Activated CD4-positive, alpha-beta T cell treated with anti-CD3 and anti-CD28 coated beads, Interleukin-2, Interleukin-4, amounts not matched to agents 100 ng/mL and 50 ng/mL, durations not matched to agents 16 hours and 8 hours (primary cell): ENCODE measurements at places on chromosomes 5 and 9.

GRCh38 chr5:178458140-178458539, 132.1 kb downstream of the COL23A1 start:
- no peak for DNase-seq

DNA sequence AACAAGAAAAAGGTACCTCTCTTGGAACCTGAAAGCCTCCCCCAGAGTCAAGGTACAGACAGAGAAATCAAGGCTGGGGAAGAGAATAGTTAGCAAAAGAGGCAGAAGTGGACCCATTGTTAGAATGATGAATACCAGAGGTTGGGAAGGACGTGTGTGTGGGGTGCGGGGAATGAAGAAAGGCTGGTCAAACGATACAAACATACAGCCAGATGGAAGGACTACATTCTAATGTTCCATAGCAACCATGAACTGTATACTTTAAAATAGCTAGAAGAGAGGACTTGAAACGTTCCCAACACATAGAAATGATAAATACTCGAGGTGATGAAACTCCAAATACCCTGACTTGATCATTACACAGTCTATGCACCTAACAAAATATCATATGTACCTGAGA, 7.1 kb downstream of the CCDC69 start:
- no peak for DNase-seq

DNA sequence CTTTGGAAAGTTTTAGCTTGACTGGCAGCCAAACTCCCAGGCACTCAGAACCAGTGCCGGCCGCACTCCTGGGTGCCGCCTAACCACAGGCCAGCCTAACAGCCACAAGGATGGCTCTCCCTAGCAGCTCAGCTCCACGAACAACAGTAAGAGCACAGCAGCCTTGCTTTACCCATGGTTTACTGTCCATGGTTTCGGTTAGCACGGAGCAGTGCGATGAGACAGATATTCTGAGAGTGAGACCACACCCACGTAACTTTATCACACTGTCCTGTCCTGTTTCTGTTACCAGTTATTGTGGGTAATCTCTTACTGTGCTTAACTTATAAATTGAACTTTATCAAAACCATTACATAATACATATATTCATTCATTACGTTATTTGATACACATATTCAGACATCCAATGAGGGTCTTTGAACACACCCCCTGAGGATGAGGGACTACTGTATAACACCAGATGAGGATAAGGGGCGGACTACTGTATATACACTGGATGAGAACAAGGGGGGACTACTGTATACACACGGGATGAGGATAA, 12.4 kb downstream of the CLPTM1L start:
- no peak for DNase-seq

DNA sequence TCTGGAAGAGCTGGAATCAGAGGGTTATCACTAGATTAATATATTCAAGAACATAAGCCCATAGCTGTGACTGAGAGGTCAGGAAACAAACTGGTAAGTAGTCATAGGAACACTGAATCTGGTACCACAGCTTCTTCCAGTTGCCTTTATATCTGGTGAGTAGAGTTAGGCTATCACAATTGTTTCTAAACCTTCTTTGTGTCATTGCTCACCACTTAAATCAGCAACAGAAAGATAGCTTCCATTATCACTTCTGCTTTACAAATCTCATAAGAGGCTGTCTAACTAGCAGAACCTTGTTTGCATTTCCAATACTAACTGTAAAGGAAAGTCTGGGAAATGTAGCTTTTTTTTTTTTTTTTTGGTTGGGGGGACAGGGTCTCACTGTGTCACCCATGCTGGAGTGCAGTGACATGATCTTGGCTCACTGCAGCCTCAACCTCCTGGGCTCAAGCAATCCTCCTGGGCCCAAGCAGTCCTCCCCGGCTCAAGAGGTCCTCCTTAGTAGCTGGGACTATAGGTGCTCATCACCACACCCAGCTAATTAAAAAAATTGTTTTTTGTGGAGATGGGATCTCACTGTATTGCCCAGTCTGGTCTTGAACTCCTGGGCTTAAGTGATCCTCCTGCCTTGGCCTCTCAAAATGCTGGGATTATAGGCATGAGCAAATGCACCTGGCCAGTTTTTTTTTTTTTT, 22.0 kb downstream of the CDC42SE2 start:
- DNase-seq = no peak

- DNase-seq = no peak
These were observed 11.9 kb downstream of the GNPDA1 start for GRCh38 chr5:142000704-142001484.

- no peak for DNase-seq
These were observed 18.7 kb upstream of the DCAF12 start for GRCh38 chr9:34145165-34145564.

DNA sequence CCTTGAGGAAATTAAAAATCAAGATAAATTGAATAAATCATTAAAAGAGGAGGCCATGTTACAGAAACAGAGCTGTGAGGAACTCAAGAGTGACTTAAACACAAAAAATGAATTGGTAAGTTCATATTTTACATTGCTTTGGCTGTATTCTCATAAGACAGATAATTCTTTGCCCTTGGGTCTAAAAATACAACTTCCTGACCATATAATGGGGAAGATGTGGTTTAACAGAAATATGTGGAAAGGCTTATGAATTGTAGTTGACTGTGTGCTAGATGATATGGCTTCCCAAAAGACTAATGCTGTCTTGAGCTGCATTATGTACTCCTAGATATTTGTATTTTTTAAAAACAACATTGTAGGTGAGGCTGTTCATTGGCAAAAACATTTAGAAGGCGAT, 33.1 kb downstream of the CNTRL start:
- DNase-seq = no peak

DNA sequence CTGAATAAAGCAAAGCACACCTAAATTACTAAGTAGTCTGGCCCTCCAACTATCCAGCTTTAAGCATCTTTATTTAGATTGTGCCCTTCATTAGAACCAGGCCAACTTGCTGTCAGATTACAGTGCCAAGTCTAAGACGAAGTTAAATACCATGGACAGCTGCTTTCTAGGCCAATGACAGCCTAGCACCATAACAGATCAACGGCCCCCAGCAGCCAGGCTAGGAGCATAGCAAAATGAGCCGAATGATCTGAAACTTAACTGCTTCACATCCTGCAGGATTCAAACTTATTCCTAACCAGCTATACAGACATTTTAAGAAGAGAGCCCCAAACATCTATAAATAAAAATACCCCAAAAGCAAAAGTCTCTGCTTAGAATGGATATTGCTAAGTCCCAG, 6.8 kb downstream of the SLC24A2 start:
- DNase-seq = no peak

DNA sequence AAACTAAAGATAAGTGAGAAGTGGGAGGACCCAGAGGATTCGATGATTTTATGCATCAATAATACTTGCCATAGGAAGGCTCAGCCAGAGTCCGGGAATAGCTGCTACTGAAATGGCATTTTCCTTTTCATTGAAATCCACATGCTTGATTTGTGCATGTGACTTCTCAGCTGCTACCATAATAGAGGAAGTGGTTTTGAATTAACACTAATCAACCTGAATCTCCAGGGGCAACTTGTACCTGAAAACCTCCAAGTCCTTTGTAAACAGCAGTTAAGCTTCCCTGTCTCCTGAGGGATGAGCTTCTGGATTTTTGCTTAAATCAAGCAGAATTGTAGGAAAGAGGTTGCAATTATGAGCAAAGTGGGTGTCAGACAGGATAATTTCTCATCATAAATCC, 124.9 kb downstream of the PPP2R2B start:
- DNase-seq = no peak

- DNase-seq = no peak
These were observed 326.1 kb downstream of the NSG2 start for GRCh38 chr5:174371600-174372094.

GRCh38 chr5:96157077-96157780, 195.6 kb upstream of the ELL2 start:
- no peak for DNase-seq

GRCh38 chr5:143649937-143650621, 161.9 kb upstream of the HMHB1 start:
- no peak for DNase-seq

DNA sequence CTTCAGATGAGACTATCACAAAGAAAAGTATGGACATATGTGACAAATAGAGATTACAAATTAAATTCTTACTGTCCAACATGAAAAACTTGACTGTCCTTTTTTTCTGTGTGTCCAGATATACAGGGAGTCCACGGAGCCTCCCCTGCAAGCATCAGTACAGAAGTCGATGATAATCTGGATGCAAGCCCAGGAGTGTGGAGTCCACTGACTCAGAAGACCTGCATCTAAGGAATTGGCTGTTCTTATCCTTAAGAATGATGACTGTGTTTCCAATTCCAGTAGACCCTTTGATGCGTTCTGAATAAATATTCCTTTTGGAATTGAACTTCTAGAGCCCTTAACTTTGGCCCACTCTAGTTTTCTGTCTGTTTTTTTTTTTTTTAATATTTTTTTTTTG, 56.7 kb upstream of the TAF11L2 start:
- DNase-seq = no peak

GRCh38 chr9:97078362-97078761, 39.4 kb upstream of the CTSV start:
- no peak for DNase-seq

GRCh38 chr9:18907927-18908625, 124.9 kb downstream of the SAXO1 start:
- DNase-seq = no peak

- DNase-seq = no peak
These were observed 66.5 kb downstream of the MSX2 start for GRCh38 chr5:174790906-174791305.

- DNase-seq = peak; percentile 40
These were observed 148.0 kb downstream of the TARS1 start for GRCh38 chr5:33588654-33589372.

- DNase-seq = no peak
These were observed 27.1 kb downstream of the KCNMB1 start for GRCh38 chr5:170362102-170362501.

GRCh38 chr9:109981091-109981490, 201.1 kb downstream of the PALM2AKAP2 start:
- DNase-seq = no peak

GRCh38 chr9:137551264-137552021, at the start of gene MRPL41:
TSS of gene MRPL41 (plus strand) at chr9:137551879. CDS start at chr9:137552082, 203 bp downstream.
- DNase-seq = peak; percentile 89

DNA sequence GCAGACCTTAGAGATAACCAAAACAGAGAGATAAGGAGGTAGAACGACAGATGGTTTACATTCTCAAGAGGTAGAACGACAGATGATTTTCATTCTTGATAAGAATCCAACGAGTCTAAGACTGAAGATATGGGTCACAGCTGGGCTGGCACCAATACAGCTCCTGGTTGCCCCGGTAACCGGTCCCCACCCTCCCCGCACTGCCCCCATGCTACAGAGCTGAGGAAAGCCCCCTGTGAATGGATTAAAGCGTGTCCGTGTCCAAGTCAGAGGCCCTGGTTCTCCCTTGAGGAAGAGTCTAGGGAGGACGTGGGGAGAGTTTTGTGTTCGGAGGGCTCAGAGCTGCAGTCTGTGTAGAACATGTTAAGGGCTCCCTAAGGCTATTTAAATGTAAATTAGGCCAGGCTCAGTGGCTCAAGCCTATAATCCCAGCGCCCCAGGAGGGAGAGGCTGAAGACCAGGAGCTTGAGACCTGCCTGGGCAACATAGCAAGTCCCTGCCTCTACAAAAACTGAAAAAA, 8.1 kb downstream of the IDNK start:
- DNase-seq = no peak

DNA sequence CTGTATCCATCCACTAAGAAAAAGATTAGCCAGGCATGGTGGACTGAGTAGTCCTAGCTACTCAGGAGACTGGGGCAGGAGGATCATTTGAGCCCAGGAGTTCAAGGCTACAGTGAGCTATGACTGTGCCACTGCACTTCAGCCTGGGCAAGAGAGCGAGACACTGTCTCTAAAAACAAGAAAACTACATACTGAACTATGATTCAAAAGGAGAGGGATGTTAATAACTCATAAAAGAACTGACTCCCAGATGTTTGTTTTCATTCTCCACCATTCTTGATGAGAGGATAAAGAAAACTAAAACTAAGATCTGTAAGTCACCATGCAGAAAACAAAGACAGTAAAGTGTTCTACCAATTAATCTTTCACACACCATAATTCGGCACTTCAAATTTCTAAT, 53.5 kb downstream of the AUH start:
- DNase-seq = peak; percentile 16

DNA sequence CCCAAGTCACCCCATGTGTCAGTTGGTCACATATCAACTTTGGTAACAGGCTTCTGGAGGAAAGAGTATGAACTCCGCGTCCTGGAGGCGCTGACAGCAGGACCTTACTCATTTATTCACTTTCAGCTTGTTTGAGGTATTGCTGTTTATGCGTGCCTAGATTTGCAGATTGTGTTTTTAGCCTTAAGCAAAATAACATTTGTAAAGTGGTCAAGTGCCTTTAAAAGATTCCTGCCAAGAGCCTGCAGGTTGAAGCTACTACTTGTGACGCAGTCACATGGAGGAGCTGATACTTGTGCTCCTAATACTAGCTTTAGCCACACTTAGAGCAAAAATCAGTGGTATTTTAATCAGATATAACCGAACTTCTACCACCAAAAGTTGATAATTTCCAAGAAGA, 351.3 kb downstream of the ADGRV1 start:
- no peak for DNase-seq

DNA sequence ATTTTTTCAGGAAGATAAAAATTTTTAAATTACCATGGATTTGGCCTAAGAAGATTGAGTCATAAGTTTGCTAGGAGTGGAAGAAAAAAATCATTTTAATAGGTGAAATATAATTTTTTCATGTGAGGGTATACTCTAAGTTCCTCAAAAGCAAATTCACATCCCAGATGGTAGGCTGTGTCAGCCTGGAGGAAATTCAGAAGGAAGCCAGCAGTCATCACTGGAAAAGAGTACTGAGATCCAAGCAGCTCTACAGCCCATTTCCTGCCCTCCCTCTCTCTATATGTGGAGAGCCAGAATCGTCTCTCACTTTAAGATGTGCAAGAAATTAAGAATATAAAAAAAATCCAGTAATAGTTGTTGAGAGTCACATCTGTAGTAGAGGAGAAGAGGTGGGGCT, 126.5 kb upstream of the CDH18 start:
- no peak for DNase-seq

DNA sequence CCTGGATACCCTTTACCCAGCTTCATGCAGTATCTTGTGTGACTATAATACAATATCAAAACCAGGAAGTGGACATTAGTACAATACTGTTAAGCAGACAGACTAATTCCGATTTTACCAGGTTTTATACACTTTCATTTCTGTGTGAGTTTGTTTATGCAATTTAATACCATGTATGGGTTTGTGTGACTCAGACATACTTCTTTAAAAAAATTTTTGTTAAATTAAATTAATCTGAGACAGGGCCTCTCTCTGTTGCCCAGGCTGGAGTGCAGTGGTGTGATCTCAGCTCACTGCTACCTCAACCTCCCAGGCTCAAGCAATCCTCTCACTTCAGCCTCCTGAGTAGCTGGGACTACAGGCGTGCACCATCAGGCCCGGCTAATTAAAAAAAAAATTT, 156.8 kb downstream of the GAPVD1 start:
- DNase-seq = no peak

- DNase-seq = no peak
These were observed 65.7 kb upstream of the RORB start for GRCh38 chr9:74431467-74431866.

GRCh38 chr9:135880438-135880837, 26.9 kb downstream of the CAMSAP1 start:
- no peak for DNase-seq
